Stimulated activated CD8-positive, alpha-beta memory T cell treated with anti-CD3 and anti-CD28 coated beads, Interleukin-12 subunit alpha, Interleukin-12 subunit beta, amount 100 ng/mL, for 1 hour (primary cell): ENCODE measurements at places on chromosomes 7 and 10.

GRCh38 chr7:631291-631711, 95.2 kb upstream of the DNAAF5 start:
- DNase-seq = no peak

- DNase-seq = no peak
These were observed 115.9 kb downstream of the CCNY start for GRCh38 chr10:35452171-35452570.

DNA sequence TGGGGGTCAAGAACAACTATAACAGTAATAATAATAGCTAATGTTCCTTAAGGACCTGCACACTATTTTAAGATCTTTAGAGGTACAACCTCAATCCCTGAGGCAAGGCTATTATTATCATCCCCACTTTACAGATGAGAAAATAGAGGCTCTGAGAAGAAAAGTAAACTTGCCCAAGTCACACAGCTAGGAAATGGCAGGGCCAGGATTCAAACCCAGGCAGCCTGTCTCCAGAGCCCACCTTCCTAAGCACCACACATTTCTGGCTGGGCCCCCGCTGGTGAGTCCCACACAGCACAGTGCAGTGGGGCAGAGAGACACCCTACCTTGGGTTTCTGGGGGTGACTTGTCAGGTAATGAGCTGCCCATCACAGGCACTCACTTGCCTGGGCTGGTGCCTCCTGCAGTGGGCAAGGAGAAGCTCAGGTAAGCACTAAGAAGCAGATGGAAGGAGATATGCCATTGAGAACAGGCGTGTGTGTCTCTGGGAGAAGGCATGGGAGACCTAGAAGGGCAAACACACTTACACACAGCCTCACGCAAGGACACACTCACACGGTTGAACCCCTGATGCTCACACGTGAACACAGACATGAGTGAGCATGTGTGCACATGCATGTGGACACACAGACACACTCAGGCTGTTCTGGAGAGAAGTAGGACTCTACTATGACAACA, 104.4 kb upstream of the ZMIZ1 start:
- no peak for DNase-seq

- no peak for DNase-seq
These were observed 58.6 kb downstream of the ZMIZ1 start for GRCh38 chr10:79127151-79127961.

GRCh38 chr10:97038688-97039087, 147.1 kb downstream of the SLIT1 start:
- DNase-seq = no peak

GRCh38 chr10:75788394-75789205, 357.2 kb downstream of the LRMDA start:
- no peak for DNase-seq

DNA sequence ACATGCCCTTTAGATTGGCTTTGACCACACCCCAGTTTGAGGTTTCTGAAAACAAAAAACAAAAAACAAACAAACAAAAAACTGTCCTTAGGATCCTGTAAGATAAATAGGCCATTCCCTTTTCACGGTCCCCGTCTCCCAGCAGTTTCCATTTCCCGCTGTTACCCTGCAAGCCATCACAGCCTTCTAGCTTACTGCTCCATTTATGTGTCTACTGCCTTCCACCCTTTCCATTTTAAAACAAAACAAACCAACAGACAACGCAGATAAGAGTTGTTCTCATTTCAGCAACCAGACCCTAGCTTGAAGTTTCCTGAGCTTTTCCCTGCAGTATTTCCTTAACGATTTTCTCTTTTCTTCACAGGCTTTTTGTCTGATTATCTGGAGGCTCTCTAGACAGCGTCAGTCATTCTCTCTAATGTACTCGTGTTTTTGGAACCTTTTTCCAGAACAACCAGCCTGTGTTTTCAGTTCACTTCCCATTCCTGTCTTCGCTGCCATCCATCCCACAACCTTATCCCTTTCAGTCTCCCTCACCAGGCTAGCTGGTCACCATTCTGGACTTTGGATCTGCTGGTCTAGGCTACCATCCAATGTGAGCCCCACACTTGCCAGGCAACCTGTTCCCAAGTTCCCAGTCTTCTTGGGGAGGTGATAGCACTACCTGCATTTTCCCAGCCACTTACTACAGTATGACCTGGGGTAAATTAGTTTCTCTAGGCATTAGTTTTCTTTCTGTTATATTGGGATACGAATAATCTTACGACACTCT, 317.3 kb upstream of the FZD1 start:
- no peak for DNase-seq

DNA sequence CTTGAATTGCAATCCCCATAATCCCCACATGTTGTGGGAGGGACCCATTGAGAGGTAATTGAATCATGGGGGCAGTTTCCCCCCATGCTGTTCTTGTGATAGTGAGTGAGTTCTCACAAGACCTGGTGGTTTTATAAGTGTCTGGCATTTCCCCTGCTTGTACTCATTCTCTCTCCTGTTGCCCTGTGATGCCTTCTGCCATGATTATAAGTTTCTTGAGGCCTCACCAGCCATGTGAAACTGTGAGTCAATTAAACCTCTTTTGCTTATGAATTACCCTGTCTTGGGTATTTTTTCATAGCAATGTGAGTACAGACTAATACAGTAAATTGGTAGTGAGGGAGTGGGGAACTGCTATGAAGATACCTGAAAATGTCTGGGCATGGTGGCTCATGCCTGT, 65.0 kb downstream of the ANKRD7 start:
- DNase-seq = no peak

GRCh38 chr7:16492513-16493062, 27.1 kb upstream of the SOSTDC1 start:
- no peak for DNase-seq

- DNase-seq = no peak
These were observed 73.5 kb downstream of the MKI67 start for GRCh38 chr10:128052696-128053095.

DNA sequence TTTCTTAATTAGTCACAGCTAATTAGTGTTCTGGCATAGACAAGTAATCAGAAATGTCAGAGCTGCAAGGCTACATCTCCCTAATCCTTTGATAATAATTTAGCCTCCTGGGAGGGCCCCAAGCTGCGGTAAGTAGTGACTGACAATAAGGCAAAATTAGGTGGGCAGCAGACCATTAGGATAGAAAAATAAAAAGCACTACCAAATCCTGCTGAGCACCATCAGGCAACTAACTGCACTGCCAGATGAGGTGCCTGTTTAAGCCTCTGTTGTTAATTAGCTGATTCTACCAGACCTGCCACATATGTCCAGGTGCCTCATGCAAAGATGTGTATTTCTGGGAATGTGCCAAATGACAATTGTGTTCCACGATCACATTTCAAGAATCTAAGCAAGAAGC, 32.5 kb upstream of the FEZF1 start:
- no peak for DNase-seq

DNA sequence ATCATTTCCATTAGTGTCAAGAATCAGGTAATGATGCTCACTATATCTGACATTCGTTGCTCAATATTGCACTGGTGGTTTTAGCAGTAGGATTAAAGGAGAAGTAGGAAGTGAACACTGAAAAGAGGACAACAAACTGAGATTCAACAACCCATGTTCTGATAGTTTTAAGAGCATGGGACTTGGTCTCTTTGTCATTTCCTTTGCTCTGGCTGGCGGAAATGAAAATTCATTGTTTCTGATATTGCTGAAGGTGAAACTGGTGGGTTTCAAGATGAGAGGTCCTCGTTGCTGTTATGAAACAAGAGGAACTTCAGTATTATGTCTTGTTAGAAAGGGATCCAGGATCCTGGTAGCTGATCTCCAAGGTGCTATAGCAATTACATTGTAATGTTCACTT, 129.0 kb downstream of the DNAH11 start:
- no peak for DNase-seq

GRCh38 chr10:117734731-117735405, 192.3 kb downstream of the EMX2 start:
- no peak for DNase-seq
